Naive thymus-derived CD8-positive, alpha-beta T cell (primary cell): ENCODE measurements at places on chromosomes 3 and 15. TPM values are rescaled to one million over a fixed set of nuclear protein-coding genes. Genes with fewer than 3 reads are reported as not detected.

GRCh38 chr3:141407825-141408224 lies 39.5 kb downstream of the ZBTB38 start:
- no peak for DNase-seq

DNA sequence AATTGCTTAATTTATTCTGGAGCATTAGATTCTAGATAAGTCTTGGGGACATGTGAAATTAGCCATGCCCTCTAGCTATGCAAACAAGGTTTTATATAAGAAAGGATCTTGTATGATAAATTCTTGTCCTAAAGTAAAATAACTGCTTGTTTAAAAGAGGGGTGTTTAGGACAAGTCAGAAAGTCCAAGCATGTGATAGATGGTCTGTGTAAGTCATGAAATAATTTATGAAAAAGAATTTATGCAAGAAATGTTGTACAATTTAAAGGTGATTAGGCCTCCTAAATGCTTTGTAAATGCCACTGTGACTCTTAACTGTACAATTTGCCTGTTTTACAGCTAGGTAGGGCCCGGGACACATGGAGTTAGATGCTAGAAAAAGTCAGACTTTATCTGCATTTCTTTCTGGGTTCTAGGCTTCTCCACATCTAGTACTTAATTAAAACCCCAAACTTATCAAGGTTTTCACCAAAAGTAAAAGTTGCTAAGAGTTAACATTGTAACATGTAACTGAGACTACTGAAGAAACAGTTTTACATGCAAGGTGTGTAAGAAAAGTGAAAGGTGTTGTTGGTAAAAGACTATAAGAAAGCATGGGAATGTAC lies 13.2 kb downstream of the LINS1 start:
- DNase-seq, result no peak

VGLL3 gene
- polyA plus RNA-seq, result not detected

DNA sequence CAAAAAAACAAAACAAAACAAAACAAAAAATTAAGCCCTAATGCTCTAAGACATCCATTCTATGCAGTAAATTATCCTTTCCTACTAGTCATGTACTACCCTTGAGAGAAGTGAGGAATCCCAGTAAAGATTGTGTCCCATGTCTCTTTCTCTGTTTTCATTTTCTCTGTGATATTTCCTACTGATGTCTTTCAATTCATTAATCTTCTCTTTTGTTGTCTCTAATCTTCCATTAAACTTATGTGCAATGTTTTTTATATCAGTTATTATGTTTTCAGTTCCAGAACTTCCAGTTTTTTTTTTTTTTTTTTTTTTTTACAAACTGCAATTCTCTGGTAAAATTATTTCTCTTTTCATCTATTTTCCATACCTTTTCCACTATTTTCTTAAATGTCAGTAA lies 44.1 kb upstream of the SLC12A8 start:
- DNase-seq, result no peak
